NCI-H69 (cell line): ENCODE measurements at places on chromosomes 6 and 20.

DNA sequence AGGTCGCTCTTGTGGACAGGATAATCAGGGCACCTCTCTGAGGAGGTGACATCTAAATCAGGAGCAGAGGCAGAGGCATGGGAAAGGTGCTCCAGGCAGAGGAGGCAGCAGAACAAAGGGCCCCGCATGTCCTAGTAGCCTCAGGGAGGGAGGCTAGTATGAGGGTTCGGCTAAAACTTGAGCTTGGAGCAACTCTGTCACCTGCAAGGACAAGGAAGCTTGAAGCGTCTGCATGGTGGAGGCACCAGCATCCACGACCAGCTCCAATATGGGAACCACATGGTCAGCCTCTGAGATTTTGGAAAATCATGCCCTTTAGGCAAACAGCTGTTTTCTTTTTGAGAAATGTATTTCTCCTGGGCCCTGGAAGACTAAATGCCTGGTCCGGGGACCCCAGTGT, 13.0 kb upstream of the MPC1 start:
- DNase-seq, result no peak

DNA sequence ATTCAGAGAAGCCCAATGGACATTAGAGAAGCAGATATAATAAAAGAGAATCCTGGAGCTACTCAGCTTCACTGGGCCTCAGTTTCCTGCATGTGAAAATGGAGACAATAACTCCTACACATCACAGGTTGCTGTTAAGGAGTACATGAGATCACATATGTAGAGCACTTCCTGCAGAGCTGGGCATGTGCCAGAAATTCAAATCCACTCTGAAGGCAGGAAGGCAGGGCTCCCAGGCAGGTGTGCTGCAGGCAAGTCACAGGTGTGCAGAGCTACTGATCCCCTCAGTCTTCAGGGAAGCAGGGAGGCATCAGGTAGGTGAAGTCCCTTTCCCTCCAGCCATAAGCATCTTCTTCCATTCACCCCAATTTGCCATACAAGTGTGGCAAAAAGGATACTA, 48.0 kb downstream of the DST start:
- DNase-seq, result peak; percentile 69

- no peak for DNase-seq
Observed at GRCh38 chr20:21229163-21229562, 74.0 kb upstream of the XRN2 start.

- DNase-seq, result no peak
Observed at GRCh38 chr6:45666846-45667245, 289.1 kb upstream of the SUPT3H start.

DNA sequence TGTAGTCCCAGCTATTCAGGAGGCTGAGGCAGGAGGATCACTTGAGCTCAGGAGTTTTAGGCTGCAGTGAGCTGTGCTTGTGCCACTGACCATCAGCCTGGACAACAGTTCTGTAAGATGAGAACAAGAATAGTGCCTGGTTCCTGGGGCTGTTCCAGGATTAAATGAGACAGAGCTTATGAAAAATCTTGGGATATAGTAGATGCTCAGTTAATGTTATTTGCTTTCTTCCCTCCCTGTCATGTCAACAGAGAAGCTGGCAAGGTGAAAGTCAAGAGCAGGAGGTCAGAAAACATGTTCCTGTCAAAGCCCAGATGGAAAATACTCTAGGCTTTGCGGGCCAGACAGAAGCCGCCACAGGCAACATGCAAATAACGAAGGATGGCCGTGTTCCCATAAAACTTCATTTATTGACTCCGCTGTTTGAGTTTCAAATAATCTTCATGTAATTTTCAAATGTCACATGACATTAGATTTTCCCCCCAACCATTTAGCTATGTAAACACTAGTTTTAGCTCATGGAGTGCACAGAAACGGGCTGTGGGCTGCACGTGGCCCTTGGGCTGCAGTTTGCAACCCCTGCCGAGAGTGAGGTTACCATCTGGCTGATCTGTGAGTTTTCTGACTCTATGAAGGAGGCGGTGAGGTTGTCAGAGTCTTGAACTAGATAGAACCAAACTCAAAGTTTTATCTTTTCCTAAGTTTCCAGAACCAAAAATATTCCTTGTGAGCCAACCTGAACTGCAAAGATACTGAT, 63.4 kb upstream of the PMEPA1 start:
- DNase-seq, result peak; percentile 55

- DNase-seq, result no peak
Observed at GRCh38 chr6:5541751-5542432, 280.6 kb downstream of the FARS2 start.

- no peak for DNase-seq
Observed at GRCh38 chr6:72857791-72858585, 236.1 kb downstream of the KCNQ5 start.

DNA sequence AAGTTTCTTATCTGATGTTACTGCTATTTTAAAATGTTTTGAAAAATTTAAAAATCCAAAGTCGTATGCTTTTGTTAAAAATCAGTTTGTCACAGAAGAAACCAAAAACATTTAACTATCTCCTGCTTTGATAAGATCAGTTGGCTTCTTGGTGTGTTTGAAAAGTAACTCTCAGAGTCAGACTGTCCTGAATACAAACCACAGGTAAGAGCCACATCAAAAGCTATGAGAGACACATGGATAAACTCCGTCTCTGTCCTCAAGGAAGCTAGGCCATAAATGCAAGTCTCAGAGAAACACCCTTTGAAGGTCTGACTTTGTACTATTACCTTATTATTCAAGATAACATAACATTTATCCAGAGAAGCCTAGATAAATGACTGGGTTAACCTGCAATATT, 7.7 kb downstream of the HBS1L start:
- no peak for DNase-seq

GRCh38 chr6:44010411-44011349, 116.6 kb downstream of the MRPL14 start:
- DNase-seq, result peak; percentile 89

- DNase-seq, result no peak
Observed at GRCh38 chr6:13278991-13279390, 49.3 kb downstream of the TBC1D7 start.

DNA sequence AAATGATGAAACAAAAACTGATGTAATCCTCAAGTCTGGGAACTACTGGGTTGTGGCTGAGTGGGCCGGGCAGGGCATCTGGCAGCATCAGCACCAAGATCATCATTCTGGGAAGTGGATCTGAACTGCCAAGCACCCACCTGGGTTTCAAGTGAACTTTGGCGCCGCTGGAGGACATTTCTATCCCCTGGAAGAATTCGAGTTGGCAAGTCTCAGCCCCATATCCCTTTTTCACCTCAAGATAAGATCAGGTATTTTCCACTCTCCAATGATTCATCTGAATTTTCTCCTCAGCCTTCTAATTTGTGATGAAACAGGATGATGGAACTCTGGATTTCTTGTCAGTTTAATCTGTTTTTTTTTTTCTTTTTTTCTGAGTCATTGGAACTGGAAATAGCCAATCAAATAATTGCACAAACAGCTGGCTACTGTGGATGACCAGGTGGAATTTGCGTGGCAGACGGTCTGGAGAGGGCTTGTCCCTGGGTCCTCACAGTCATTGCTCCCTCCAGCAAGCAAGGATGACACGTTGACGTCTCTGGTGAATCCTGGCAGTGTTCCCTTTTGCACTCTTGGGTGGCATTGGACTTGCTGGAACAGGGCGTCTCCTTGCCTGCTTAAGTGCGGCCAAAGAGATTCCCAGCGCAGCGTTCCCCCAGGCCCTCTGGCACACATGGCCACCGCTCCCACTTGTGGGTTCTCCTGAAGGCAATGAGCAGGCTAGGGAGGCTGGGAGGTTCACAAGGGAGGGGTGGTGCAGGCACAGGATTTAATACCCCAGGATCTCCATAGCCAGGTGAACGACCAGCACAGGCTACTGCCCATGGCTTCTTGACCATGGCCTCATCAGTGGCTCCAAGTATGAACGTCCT, 80.4 kb downstream of the DHX35 start:
- no peak for DNase-seq

- no peak for DNase-seq
Observed at GRCh38 chr6:135875446-135875845, 23.9 kb downstream of the PDE7B start.

DNA sequence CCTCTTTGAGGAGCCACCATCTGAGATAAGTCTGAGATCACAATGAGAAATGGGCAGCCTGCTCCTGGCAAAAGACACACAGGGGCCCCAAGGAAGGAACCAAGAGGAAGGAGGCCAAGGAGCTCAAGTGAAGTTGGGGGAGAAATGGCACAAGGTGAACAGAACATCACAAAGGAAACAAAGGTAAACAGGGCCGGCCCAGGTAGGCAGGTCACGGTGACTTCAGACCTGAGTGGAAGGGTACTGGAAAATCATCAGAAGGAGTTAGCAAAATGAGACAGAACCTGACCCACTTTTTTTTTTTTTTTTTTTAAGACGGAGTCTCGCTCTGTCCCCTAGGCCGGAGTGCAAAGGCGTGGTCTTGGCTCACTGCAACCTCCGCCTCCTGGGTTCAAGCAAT, 11.3 kb downstream of the ZMYND8 start:
- DNase-seq, result no peak

- DNase-seq, result no peak
Observed at GRCh38 chr6:25137916-25138232, 141.3 kb upstream of the CARMIL1 start.

DNA sequence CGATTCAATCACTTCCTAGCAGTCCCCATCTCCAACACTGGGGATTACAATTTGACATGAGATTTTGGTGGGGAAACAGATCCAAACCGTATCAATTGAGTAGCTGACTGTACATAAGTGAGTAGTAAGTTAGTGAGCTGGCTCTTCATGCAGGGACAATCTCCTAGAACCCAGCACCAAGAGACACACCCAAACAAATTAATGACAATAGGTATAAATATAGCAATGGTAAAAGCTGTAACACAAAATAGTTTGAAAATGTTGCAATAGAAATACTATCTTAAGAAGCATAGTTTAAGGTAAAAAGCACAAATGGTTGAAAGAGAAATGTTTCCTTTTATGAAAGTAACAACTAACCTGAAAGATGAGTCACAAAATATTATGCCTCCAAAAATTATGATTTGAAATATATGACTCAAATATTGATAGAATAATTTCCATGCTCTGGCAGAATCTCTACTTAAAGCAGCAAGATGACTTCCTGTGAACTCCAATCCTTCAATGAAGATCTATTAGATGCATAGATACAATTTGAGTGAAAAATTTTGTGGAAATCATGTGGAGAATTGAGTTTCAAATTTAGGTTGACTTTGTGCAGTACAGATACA, 5.4 kb upstream of the SIRPB1 start:
- DNase-seq, result no peak

DNA sequence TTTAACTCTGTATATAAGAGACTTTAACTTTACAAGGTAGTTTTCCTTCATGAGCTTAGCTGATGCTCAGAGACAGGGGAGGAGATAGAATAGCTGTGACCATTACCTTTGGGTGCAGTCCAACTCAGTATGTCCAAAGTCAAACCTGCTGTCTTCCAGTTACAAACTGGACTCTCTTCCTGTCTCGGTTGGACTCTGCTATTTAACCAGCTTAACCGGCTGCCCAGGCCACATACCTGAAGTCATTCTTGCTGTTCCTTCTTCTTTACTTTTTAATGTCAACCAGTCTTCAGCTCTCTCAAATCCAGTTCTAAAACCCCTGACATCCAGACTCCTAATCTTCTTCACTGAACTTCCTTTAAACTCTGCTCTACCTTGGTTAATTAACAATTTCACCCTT, 138.3 kb upstream of the TSHZ2 start:
- no peak for DNase-seq

GRCh38 chr6:129852257-129852858, 8.8 kb downstream of the TMEM244 start:
- no peak for DNase-seq

- no peak for DNase-seq
Observed at GRCh38 chr6:165055231-165055630, 254.2 kb downstream of the C6orf118 start.

- no peak for DNase-seq
Observed at GRCh38 chr6:7749478-7749877, 23.6 kb downstream of the BMP6 start.

- DNase-seq, result peak; percentile 97
Observed at GRCh38 chr6:87731818-87732661, 30.0 kb upstream of the AKIRIN2 start.

DNA sequence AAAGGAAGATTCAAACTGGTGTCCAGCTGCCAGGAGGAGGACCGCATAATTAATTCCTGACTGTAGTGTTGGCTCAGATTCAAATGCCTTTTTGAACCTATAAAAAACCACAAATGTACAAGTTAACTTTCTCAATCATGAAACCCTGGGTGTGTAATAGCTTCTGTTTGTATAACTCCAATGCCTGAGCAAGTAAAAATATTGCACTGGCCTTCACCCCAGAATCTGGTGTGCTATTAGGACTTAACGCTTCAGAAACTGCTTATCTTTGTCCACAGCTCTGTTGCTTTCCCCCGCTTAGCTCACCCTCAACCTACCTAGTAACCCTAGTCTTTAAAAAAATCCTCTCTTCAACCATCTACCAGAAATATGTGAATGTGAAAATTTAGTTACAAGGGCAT, 119.1 kb upstream of the MAP7 start:
- peak; percentile 69 for DNase-seq

- DNase-seq, result no peak
Observed at GRCh38 chr6:108168090-108168463, 2.3 kb downstream of the NR2E1 start.

- peak; percentile 32 for DNase-seq
Observed at GRCh38 chr6:111776236-111777221, 96.7 kb downstream of the FYN start.

GRCh38 chr6:147534116-147534860, 25.8 kb downstream of the SAMD5 start:
- DNase-seq, result no peak

DNA sequence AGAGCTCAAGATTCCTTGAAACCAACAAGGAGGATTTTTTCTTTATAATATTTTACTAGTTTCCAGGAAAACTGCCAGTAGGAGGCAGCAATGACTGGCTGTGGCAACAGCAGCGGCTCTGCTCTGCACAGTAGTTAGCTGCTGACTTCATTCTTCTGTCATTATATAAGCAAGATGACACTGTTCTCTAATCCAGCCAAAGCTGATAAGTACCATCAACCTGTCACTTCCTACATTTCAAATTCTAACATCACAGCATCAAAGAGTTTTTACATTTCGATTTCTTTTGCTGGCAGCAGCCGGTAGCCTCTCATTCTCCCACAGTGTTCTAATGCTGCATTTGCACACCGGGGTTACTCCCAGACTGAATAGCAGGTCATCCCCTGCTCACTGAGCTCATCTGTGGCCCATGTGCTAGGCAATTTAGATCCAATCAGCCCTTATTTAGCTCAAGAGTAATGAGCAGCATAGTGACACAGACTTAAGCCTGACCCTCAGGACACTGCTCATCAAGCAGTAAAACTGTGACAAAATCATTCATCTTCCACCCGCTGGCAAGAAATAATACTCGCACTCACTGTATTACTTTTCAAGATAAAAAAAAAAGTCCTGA, 67.8 kb downstream of the MMS22L start:
- peak; percentile 64 for DNase-seq

- no peak for DNase-seq
Observed at GRCh38 chr6:90105506-90106170, 191.0 kb downstream of the BACH2 start.
